ENCODE measurements at places on chromosomes 6 and 20.

- peak; percentile 91 for DNase-seq
Measured at GRCh38 chr6:119322715-119323350, 26.7 kb downstream of the MAN1A1 start.

- no peak for DNase-seq
Measured at GRCh38 chr20:41245086-41245707, 72.3 kb downstream of the ZHX3 start.

GRCh38 chr6:163500105-163500504 is 85.6 kb downstream of the QKI start:
- DNase-seq, result no peak

- no peak for DNase-seq
Measured at GRCh38 chr6:108736002-108736361, 112.2 kb upstream of the ARMC2 start.

GRCh38 chr20:61444637-61445036 is 192.6 kb downstream of the CDH4 start:
- DNase-seq, result no peak

DNA sequence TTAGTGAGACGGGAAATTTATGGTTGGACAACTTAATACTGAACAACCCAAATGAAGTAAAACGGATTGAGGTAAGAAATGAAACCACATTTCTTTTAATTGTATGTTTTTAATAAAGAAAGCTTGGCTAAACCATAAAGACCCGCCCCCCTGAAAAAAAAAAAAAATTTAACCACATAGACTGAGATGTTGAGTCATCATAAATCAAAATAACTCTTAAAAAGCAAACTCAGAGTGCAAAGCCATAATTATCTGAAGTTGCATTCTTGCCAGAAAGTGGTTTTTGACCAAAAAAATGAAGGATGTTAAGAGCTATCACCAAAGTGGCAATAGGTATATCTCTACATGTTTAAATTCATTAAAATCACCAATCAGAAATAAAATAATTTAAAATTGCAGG is 101.8 kb upstream of the COL21A1 start:
- DNase-seq, result no peak

DNA sequence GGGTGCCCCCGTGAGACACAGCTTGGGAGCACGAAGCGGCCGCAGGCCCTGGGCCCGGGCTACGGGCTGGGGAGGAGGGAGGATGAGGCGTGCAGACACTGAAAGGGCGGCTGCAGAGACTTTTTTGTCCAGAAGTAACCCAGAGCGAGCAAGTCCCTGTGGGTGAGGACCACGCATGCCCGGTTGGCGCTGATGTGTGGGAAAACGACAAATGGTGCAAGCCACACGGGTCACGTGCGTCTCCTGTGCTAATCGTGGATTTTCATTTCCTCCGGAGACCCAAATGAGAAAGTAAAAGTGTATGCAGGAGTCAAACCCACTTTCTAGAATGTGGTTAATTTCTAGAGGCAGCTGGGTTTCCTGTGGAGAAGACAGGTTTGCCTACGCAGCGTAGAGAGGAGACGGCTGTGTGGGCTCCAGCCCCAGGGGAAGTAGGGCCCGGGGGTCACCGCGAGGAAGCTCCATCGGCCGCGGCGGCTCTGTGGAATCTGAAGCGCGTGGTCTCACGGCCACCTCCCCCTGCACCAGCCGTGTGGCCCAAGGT is 19.0 kb downstream of the DLL1 start:
- peak; percentile 96 for DNase-seq

GRCh38 chr6:133447924-133448323 is 206.8 kb downstream of the EYA4 start:
- DNase-seq, result no peak

DNA sequence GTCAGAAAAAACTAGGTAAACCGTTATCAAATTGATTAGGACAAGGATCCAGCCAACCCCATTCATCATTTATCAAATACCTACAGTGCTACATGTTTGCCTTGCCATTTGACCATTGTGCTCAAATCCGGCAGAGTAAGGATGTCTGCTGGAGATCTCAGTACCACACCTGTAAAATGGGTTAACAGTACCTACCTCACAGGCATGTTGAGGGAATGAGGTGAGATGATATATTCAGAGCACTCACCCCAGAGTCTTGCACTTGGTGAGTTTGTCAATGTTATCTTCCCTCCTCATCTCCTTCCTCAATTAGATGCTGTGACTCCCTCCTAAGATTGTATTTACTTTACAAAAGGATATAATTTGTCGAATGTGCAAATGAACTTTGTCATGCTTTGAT is 54.5 kb upstream of the DSP start:
- DNase-seq, result no peak

DNA sequence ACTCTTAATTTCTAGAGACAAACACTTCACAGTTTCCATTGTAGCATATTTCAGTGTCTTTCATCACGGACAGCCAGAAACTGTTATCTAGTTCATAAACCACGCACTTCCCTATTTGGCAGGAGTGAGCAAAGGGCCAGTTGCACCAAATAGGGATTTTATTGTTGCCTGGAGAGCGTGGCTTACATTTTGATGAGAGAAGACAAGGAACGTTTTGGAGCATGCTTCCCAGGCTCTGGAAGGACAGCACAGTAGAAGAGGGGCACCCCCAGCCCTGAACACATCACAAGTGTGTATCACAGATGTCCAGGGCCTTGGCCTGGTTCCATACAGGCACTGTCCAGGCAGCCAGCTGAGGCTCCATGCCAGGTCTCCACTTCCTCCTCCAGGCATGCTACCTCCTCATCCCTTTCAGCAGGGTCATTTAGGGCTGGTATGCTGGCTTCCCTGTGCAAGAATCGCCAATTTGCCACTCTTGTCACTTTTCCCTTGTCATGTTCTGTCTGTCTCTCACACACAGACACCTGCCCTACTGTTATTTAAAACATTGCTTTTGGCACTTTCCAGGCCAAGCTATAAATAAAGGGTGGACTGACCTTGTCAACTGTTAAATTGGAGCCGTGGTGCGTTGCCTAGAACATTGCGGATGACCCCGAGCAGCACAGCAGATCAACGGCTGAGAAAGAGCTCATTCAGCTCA is 235.0 kb upstream of the GMDS start:
- no peak for DNase-seq

DNA sequence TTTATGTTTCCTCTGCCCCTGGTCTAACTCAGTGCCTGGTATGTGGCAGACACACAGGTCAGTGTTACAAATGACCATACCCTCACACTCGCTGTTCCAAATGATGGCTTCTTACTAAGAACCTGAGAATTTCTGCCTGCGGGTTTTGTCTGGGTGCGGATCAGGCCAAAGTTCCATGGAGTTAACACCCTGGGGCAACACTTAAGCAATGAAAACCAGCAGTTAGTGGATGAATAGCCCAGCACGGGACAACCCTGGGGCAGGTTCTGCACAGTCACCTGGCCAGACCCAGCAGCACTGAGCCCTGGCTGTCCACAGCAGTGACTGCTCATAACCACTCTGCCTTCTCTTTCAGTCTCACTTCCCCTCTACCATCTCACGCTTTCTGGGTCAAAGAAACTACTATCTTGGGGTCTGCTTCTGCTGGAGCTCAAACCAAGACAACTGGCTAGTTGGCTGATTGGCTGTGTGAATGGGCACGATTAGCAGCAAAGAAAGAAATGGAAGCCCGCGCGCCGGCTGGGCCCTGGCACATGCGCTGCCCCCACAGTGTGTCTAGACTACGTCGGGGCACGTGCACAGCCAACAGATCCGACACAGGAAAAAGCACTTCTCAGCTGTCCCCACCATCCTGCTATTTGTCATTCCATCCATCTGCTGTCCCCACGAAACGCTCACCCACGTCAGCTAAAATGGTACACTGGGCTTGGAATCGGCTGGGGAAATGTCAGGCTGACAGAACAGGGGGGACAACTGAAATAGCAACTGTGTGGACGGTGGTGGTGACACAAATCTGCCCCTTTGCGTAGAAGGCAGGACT is 36.6 kb downstream of the MGME1 start:
- DNase-seq, result no peak

Data from Jurkat, Clone E6-1 (cell line).